ENCODE measurements at places on chromosomes 4 and X. TPM values are rescaled to one million over a fixed set of nuclear protein-coding genes. Genes with fewer than 3 reads are reported as not detected.
A peak's percentile ranks its signal among the peaks of the same experiment; 100 is the strongest.

DNA sequence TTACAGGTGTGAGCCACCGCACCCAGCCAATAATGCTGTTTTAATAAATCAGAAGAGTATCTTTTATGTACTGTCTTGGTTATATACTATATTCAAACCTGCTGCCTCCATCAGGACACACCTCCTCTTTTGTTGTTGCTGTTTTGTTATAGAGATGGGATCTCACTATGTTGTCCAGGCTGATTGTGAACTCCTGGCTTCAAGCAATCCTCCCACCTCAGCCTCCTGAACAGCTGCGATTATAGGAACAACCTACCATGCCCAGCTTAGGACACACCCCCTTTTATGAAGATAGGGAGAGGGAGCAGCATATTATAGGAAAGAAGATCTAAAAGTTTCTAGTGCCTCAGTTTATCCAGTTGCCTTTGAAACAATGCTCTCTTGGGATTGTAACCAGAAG is 62.2 kb upstream of the RAB33B start:
- DNase-seq = no peak

The LGI2 gene
- polyA plus RNA-seq = 36.8 TPM

The ANXA10 gene
- polyA plus RNA-seq = 0.34 TPM

The SPARCL1 gene
- 13.0 TPM for polyA plus RNA-seq

DNA sequence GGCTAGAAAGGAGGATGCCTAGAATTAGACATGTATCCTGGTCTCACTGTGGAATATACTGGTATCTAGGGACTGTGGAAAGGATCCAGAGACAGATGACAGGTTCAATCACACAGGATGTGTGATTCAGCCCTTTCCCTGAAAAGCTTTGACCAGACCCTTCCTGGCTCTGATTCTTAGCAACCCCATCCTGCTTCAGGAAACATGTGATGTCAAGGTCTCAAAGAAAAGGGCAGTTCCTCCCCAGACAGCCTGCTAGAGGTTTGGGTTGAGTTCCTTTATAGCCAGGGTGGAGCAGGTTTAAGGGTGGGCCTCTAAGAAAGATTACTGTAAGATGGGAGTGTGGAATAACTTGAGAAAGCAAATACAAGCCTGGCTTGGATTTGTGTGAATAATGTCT is 3.0 kb downstream of the BMP15 start:
- no peak for DNase-seq

The ATOH1 gene
- not detected for polyA plus RNA-seq

The DUSP21 gene
- not detected for polyA plus RNA-seq

The IGFBP7 gene
- 682 TPM for polyA plus RNA-seq

- no peak for DNase-seq
These were observed 78.8 kb downstream of the TMEM164 start for GRCh38 chrX:110081740-110082139.

GRCh38 chr4:148901075-148901705 is 459.0 kb upstream of the NR3C2 start:
- DNase-seq = no peak

DNA sequence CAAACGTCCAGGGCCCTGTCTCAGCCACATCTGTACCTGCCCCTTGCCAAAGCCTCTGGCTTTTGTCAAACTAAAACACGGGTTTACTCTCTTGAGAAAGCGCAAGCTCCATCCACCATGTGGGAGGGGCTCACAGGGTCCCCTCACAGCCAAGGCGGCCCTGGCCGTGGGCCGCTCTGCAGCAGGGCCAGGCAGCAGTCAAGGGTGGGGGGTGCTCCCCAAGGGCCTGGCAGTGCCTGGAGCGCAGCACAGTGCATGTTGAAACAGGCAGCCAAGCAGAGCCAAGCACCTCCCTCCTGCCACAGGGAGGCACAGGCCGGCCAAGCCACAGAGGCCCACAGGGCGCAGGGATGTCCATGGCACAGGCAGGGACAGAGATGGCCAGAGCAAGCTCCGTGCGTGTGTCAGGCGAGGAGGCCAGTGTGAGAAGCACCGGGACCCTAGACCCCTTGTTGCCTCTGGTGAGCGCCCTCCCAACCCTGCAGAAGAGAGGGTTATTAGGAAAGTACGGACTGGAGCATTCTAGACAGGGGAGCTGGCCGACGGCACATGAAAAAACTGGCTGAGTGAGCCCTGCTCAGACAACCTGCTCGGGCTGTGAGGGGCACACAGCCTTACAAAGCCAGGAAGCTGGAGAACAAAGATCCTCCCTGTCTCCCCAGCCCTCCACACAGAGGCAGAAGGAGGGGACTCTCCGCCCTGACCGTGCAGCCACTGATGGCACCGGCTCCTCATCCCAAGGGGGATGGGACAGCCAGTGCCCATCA is 39.0 kb downstream of the FAM53A start:
- peak; percentile 35 for DNase-seq

DNA sequence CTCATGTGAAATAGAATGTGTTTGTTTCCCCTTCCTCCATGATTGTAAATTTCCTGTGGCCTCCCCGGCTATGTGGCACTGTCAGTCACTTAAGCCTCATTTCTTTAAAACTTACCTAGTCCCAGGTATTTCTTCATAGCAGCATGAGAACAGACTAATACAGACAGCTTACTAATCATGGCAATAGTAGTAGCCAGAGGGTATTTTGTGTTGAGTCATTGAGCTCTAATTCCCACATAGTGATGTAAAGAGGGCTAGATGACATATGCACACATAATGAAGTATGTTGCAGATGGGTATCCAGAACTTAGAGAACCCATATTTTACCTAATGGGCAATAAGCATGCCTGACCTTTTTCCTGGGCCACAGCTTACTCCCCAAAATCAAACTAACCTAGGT is 1197.2 kb downstream of the PCDH7 start:
- no peak for DNase-seq

All from renal cortex interstitium (tissue), 15 donors.